ENCODE measurements at places on chromosomes 3 and 15.

DNA sequence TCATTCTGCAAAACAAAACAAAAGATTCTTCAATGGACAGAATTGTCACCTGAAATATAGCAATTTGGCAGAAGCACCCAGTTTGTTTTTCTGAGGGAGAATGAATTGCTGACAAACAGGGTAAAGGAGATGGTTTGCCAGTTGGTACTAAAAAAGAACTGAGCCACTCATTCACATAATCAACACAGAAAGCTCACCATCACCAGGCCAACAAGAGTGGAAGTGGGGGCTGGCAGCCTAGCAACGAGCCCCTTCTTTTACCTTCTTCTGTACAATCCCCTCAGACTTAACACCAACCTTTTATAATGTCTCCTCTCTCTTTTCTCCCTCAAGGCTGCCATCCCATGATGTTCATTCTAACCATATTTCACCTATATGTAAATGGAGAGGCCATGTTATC, 5.9 kb downstream of the TOP2B start:
- H3K27ac ChIP-seq = no peak overlapping the region
- DNase-seq = no peak
- H3K4me3 ChIP-seq = no peak overlapping the region
- peaks cover 10% of the 10 kb centered on the region for H3K36me3 ChIP-seq
- H3K4me1 ChIP-seq = peaks cover 53% of the 10 kb centered on the region

- peak; percentile 22 for DNase-seq
- peak overlapping the region; percentile 67 for H3K4me3 ChIP-seq
- H3K4me1 ChIP-seq = peaks cover 94% of the 10 kb centered on the region
- no peaks in the 10 kb centered on the region for H3K27me3 ChIP-seq
- H3K27ac ChIP-seq = peak overlapping the region; percentile 97
- peaks cover 22% of the 10 kb centered on the region for H3K36me3 ChIP-seq
These were observed 81.5 kb downstream of the SMAD3 start for GRCh38 chr15:67146875-67147381.

DNA sequence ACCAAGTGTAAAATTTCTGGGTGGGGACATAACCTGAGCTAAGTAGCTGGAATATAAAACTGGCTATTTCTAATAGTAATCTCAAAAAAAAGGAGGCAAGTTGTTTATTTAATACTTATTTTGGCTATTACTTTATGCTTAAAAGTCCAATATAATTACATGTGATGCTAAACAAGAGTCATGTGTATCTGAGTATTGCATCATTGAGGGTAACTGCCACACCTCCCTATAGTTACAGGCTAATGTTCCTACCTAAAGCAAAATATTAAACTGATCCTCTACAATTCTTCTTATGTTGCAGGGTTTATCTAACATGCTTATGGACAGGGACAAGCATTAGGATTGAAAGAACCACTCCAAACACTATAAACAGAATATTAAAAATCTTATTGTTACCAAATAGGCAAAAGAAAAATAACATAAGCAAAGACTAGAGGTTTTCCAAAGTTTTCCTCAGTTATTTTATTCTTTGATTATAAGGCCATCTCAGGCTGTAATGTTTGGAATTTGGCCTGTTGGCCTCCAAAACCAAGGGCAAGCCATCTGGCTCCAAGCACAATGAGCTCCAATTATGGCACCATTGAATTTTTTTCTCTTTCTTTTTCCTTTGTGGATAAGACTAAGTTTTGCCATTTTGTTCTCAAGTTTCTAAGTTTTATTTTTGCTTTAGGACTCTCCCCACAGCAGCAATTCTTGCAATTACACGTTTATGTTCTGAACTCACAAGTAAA, 75.8 kb upstream of the ABI3BP start:
- no peak overlapping the region for H3K4me3 ChIP-seq
- peaks cover 11% of the 10 kb centered on the region for H3K27me3 ChIP-seq
- DNase-seq = no peak
- H3K27ac ChIP-seq = no peak overlapping the region

- H3K27me3 ChIP-seq = peaks cover 19% of the 10 kb centered on the region
- peaks cover 3% of the 10 kb centered on the region for H3K36me3 ChIP-seq
- no peak for DNase-seq
- no peak overlapping the region for H3K27ac ChIP-seq
These were observed 21.2 kb downstream of the LRRC2 start for GRCh38 chr3:46544771-46545503.

DNA sequence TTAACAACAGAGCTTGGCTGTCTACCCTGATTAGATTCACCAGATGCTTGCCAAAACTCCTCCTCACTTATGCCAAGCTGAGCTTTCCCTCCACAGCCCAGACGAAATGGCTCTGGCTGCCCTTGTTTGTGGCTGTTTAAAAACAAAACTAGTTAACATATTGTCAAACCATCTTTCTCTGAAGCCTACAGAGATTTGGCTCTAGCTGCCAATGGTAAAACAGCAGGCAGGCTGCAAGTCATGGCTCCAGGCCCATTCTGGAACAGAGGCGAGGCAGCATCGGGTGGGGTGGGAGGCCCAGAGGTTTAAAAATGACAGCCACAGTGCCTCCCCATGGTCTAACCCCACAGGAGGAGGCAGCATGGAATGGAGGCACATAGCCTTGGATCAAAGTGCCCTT, 75.9 kb downstream of the SCN5A start:
- no peak for DNase-seq
- no peak overlapping the region for H3K4me3 ChIP-seq
- no peaks in the 10 kb centered on the region for H3K4me1 ChIP-seq
- H3K36me3 ChIP-seq = no peaks in the 10 kb centered on the region
- peaks cover 2% of the 10 kb centered on the region for H3K27me3 ChIP-seq

GRCh38 chr3:124748560-124749198, 18.4 kb downstream of the UMPS start:
- H3K4me1 ChIP-seq = no peaks in the 10 kb centered on the region
- peaks cover 14% of the 10 kb centered on the region for H3K36me3 ChIP-seq
- H3K27ac ChIP-seq = no peak overlapping the region
- H3K27me3 ChIP-seq = no peaks in the 10 kb centered on the region
- DNase-seq = no peak
- H3K4me3 ChIP-seq = no peak overlapping the region

DNA sequence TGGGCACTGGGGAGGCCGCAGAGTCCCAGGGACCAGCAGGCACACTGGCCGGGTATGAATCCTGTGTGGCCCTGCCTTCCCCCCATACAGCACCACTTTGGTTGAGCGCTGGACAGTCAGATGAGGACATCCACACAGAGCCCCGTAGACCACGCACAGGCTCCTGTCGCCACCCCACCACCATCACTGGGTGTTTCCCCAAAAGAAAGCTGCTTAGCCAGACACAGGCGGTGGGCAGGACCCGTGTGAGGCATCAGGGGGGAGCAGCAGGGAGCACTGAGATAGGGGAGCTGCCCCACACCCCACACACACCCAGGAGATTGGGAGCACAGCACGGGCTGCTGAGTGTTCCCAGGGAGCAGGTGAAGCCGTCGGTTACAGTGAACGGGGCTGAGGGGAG, 42.4 kb upstream of the SLC41A3 start:
- H3K4me1 ChIP-seq = no peaks in the 10 kb centered on the region
- no peaks in the 10 kb centered on the region for H3K36me3 ChIP-seq
- DNase-seq = no peak

GRCh38 chr3:151312972-151313371, 3.6 kb downstream of the GPR87 start:
- no peak overlapping the region for H3K27ac ChIP-seq
- no peaks in the 10 kb centered on the region for H3K36me3 ChIP-seq
- peaks cover 20% of the 10 kb centered on the region for H3K4me1 ChIP-seq
- H3K27me3 ChIP-seq = no peaks in the 10 kb centered on the region
- no peak for DNase-seq

DNA sequence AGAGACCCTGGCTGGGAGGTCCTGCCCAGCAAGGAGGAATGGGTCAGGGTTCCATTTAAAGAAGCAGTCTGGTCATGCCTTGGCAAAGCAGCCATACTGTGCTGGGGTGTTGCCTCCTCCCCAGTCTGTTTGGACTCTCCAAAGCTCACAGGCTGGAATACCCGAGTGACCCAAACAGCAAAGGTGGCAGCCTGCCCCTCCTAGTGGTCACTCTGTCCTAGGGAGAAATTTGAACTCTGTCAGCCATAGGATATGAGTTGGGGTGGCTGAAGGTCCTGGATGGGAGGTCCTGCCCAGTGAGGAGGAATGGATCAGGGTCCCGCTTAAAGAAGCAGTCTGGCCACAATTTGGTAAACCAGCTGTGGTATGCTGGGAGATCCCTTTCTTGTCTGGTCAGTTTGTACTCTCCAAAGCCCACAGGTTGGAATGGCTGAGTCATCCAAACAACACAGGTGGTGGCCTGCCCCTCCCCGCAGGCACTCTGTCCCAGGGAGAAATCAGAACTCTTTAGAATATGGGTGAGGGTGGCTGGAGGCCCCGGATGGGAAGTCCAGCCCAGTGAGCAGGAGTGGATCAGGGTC, 45.0 kb downstream of the CCR1 start:
- DNase-seq = no peak
- no peak overlapping the region for H3K27ac ChIP-seq
- no peaks in the 10 kb centered on the region for H3K36me3 ChIP-seq

DNA sequence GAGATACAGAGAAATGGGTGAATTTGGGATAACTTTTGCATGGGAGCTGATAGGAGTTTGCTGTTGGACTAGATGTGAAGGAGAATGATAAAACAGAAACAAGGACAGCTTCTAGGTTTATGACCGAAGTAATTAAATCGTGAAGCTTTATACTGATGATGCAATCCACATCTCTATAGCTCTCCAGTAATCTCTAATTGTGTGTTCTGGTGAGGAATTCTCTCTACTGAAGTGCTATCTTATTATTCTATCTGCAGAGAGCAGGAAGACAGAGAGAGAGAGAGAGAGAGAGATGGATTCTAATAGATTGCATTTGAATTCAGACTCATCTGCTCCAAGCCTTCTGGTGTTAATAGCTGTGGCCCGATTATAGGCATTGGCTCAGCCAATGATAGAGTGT, 113.5 kb upstream of the FRMD4B start:
- no peak overlapping the region for H3K4me3 ChIP-seq
- no peaks in the 10 kb centered on the region for H3K4me1 ChIP-seq
- H3K27ac ChIP-seq = no peak overlapping the region
- H3K36me3 ChIP-seq = no peaks in the 10 kb centered on the region
- peaks cover 2% of the 10 kb centered on the region for H3K27me3 ChIP-seq

- H3K36me3 ChIP-seq = no peaks in the 10 kb centered on the region
- no peak for DNase-seq
- no peaks in the 10 kb centered on the region for H3K4me1 ChIP-seq
- no peak overlapping the region for H3K4me3 ChIP-seq
- no peak overlapping the region for H3K27ac ChIP-seq
- no peaks in the 10 kb centered on the region for H3K27me3 ChIP-seq
These were observed 30.2 kb downstream of the PLAAT1 start for GRCh38 chr3:193271101-193271840.

- H3K27ac ChIP-seq = no peak overlapping the region
- no peak overlapping the region for H3K4me3 ChIP-seq
- H3K27me3 ChIP-seq = no peaks in the 10 kb centered on the region
- H3K36me3 ChIP-seq = no peaks in the 10 kb centered on the region
- no peak for DNase-seq
These were observed 812.3 kb downstream of the NSUN3 start for GRCh38 chr3:94875149-94875548.

DNA sequence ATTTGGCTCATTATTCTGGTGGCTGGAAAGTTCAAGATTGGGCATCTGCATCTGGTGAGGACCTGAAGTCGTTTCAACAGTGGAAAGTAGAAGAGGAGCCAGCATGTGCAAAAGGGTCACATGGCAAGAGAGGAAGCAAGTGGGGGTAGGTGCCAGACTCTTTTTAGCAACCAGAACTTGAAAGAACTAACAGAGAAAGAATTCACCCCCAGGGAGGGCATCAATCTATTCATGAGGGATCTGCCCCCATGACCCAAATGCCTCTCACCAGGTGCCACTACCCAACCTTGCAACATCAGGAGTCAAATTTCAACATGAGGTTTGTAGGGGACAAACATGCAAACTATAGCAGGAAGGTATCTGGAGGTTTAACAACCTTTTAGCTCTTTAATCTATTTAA, 10.3 kb upstream of the RYK start:
- DNase-seq = no peak
- peaks cover 55% of the 10 kb centered on the region for H3K27me3 ChIP-seq
- H3K27ac ChIP-seq = no peak overlapping the region
- H3K4me1 ChIP-seq = no peaks in the 10 kb centered on the region
- no peak overlapping the region for H3K4me3 ChIP-seq

DNA sequence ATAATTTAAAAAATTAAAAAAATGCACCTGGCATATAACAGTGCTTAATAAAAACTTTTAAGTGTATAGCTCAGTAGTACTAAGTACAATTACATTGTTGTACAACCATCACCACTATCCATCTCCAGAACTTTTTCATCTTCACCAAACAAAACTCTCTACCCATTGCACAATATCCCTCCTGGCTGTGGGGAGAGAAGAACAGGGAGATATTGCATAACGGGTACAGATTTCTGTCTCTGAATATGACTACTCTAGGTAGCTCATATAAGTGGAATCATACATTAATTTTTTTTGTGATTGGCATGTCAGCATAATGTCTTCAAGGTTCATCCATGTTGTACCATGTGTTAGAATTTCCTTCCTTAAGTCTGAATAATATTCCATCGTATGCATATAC, 91.0 kb upstream of the PLAAT1 start:
- peaks cover 5% of the 10 kb centered on the region for H3K27me3 ChIP-seq
- H3K27ac ChIP-seq = no peak overlapping the region
- H3K4me1 ChIP-seq = no peaks in the 10 kb centered on the region
- H3K36me3 ChIP-seq = no peaks in the 10 kb centered on the region
- DNase-seq = no peak

DNA sequence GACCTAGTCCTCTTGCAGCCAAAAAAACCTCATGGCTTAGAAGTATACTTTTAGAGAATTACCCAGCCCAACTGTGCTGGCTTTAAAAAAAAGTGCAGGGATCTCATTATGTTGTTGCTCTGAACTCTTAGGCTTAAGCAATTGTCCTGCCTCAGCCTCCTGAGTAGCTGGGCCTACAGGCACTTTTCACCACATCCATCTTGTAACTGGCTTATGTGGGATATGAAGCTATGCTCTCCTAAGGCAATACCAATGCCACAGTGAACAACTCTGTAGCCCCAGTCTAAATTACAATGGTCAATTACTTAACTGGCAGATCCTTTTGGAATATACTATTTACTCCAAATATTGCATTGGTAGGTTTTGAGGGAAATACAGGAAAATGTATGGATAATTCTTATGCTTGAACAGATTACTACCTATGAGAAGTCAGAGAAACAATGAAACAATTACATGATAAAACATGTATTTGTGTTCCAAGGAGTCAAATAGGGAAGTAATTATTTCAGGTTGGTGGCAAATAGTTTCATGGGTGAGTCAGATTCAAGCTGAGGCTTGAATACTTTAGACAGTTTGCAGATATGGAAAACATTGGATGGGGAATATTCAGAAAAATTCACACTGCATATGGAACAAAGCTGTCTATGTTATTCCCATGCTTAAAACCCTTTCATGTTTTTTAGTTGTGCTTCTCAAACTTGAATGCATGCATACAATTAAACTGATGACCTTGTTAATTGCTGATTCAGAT, 34.6 kb upstream of the GPR149 start:
- H3K27ac ChIP-seq = no peak overlapping the region
- H3K27me3 ChIP-seq = no peaks in the 10 kb centered on the region
- no peaks in the 10 kb centered on the region for H3K36me3 ChIP-seq
- DNase-seq = no peak
- no peaks in the 10 kb centered on the region for H3K4me1 ChIP-seq

Data from activated T-helper 1 cell treated with anti-CD3 and anti-CD28 coated beads, Interleukin-12 subunit alpha, Interleukin-12 subunit beta, Interleukin-2, Interleukin-4 antibody, amounts not matched to agents 30 ng/mL and 10 ng/mL and 1 ng/mL, durations not matched to agents 14 hours and 24 hours and 36 hours (primary cell).